ENCODE measurements at places on chromosomes 7 and 10.

GRCh38 chr10:44650691-44651661 lies 260.2 kb upstream of the TMEM72 start:
- DNase-seq = no peak

DNA sequence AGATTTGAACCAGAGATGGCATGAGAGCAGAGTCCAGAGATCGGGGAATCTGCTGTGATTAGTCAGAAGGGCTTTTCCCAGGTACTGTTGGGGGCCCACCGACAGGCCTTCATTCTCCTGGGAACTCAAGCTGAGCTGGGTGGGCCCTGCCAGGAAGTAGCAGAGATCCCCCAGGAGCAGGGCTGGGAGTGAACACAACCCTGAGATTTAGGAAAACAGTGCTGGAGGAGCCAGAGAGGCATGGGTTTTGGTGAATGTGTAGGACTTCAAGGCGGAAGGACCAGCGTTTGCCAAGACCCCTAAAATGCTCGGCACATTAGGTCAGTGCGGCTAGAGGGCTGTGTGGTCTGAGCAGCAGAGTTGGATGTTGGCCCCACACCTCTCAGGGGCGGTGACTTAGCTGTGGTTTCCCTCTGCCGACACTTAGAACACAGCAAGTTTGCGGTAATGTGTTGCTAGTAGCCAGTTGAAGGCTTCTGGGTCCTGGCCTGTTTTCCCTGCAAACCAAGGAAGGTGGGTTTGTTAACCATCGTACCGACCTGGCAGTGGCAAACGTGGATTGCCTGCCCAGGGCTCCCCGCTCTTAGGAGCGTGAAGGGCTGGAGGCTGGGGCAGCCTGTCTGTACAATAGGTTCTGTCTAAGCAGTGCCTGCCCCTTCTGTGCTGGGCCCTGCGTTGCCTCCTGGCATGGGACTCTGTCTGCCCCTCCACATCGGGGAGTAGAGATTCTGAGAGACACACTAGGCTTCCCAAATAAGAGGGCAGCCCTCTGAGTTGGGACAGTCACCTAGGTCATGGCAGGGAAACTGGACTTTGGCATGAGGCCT lies 14.0 kb downstream of the NACAD start:
- DNase-seq = no peak

DNA sequence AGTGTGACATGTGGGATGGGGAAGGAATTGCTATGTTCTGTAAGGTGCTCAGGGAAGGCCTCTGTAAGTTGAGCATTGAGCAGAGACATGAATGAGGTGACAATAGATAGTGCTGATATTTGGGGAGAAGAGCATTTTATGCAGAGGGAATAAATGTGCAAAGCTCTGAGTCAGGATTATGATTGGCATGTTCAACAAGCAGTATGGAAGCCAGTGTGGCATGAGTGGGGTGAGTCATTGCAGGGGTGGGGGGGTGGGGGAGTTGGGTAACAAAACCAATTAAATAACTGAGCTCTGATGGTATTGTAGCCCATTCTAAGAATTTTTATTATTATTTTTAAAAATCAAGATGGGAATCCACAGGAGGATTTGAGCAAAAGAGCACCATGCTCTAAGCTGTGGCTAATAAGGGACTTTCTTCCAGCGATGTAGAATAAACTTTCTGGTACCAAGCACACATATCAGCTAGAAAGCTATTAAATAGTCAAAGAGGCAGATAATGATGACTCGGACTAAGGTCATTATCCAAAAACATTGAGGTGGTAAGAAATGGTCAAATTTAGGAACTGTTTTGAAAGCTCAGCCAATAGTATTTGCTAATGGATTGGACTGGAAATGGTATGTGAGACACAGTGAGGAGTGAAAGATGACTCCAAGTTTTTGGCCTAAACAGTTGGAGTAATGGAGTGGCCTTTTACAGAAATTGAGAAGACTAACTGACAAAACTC lies 96.4 kb downstream of the PRKG1 start:
- DNase-seq = no peak

GRCh38 chr10:35545878-35546590 lies 59.1 kb upstream of the GJD4 start:
- DNase-seq = no peak

DNA sequence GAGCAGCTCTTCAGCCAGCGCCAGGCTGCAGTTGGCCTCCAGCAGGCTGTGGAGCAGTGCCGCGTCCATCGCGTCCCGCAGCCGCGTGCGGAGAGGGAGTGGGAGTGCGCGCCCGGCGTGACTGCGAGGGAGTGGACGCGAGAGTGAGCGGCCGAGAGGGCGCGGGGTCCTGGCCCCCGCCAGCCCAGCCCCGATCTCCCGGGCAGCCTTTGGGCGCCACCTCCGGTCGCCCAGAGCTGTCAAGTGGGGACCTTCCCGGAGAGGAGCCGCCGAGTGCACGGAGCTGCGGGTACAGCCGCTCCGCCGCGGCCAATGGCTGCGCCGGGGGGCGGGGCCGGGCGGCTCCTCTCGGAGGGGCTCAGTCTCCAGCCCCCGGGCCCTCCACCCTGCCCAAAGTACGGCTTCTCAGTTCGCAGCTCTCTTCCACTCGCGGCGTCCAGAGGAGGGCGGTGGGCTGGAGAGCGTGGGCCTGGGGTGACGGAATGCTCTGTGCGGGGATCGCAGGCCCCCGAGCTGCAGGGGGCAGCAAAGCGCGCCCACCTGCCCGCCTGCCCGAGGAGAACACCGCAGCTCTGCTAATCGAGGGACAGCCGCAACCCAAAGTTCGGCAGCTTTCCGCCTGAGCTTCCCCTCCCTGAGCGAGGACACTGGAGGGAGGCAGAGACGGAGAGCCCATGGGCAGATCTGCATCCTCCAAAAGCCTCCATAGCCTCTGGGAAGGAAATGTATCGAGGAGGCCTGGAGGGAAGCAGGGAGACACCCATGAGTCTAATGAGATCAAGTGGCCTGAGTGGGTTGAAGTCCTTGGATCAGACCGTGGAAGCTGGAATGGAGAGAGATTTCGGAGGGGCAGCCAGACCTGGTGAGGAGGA lies at the start of gene CRHR2:
Gene CRHR2, minus strand, starts transcription at position 245 of the 872 bp plus-strand sequence. Its CDS starts 176 bp downstream, at position 69.
- DNase-seq = no peak

DNA sequence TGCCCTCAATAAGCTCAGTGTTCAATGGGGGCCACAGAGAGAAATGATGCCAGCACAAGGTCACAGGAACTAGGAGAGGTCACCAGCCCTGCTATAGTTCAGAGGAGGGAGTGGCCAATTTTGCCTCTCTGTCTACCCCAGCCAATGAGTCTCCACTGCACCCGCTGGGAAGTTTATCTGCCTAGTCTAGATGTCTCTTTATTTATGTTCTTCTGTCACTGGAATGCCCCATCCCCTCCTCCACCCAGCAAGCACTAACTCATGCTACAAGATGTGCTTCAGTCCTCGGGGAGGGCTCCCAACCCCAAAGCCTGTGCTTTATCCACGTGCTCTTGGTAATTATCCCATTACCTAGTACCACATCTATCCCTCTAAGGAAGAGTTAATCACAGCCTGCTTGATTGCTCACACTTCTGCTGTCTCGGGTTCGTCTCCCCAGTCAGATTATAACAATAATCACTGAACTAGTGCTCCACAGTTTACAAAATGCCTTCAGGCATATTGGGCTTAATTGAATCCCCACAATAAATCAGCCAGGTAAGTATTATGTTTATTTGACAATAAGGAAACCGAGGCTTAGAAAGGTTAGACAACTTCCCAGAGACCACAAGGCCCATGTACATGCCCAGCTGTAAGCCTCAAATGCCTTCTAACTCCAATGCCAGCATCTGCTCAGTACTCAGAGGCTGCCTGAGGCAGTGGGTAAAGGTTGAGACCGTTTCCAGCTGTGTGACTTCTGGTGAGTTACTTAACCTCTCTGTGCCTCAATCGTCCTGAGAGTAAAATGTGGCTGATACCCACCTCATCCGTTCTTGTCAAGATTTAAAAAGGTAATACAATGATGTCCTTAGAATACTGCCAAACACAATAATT lies 3.9 kb downstream of the HIP1 start:
- DNase-seq = no peak

- DNase-seq = no peak
Measured at GRCh38 chr10:43682956-43683355, 34.3 kb upstream of the ZNF32 start.

- no peak for DNase-seq
Measured at GRCh38 chr10:122257041-122257440, 14.1 kb upstream of the BTBD16 start.

GRCh38 chr7:82714883-82715282 lies 271.3 kb upstream of the CACNA2D1 start:
- no peak for DNase-seq

DNA sequence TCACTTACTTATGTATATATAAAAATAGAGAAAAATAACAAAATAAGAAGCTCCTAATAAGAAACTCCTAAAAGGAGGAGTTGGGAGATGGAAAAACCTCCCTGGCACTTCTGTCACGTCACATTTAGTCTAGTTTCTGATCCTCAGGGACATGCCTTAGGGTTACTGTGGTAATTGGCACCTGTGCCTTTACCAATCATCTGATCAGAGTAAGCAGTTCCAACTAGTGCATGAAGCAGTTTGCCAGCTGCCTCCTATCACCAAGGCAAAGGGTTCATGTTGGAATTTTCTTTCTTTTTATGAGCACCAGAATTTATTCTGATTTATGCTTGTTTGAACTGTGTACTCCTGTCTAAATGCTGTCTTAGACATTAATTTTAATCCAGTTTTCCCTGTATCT lies 49.9 kb downstream of the ARL4A start:
- no peak for DNase-seq

DNA sequence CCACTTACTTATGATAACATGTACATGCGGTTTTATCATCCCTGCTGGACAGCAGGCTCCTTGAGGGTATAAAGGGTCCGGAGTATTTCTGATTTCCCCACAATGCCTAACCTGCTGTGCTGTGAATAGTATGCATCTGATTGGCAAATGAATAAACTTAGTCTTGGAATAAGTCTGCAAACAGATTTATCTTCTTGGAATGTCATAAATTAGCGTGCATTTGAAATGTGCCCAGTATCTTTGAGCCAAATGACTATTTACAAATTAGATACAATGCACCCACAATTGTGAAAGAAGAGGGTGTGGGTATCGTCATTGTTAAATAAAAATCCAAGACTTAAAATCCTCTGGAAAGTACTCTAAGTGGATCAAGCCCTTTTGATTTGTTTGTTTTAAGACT lies 106.0 kb downstream of the OSBPL3 start:
- no peak for DNase-seq

GRCh38 chr10:22750131-22750530 lies 35.8 kb upstream of the PIP4K2A start:
- no peak for DNase-seq

GRCh38 chr7:36777855-36778254 lies 53.6 kb upstream of the AOAH start:
- no peak for DNase-seq

GRCh38 chr10:129961157-129961701 lies 2.8 kb downstream of the EBF3 start:
- DNase-seq = no peak

- DNase-seq = no peak
Measured at GRCh38 chr7:14125998-14126397, 136.5 kb upstream of the ETV1 start.

- DNase-seq = no peak
Measured at GRCh38 chr10:76071653-76072365, 640.4 kb downstream of the LRMDA start.

DNA sequence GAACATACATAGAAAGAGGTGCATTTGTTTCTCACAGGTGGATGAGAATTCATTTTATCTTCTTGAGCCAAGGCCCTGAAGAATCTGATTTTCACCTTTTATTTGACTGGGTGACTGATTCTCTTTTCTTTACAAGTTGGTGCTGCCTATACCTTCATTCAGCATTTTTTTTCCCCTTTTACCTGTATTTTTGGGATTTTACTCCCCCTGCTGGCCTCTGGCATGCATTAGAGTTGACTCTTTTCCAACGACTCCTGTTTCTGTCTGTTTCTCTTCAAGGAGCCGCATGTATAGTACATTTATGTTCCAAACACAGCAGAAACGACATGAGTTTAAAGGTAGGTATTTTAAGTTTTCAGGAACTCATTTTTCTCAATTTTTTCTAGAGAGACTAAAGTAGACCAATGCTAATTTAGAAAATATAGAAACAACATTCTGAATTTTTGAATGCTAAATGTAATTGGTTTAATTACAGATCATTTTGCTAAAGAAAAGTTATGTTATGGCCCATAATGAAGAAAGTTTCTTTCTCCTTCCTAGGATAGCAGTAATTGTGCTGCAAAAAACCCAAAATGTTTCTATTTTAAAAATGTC lies 149.8 kb upstream of the HDAC9 start:
- no peak for DNase-seq

DNA sequence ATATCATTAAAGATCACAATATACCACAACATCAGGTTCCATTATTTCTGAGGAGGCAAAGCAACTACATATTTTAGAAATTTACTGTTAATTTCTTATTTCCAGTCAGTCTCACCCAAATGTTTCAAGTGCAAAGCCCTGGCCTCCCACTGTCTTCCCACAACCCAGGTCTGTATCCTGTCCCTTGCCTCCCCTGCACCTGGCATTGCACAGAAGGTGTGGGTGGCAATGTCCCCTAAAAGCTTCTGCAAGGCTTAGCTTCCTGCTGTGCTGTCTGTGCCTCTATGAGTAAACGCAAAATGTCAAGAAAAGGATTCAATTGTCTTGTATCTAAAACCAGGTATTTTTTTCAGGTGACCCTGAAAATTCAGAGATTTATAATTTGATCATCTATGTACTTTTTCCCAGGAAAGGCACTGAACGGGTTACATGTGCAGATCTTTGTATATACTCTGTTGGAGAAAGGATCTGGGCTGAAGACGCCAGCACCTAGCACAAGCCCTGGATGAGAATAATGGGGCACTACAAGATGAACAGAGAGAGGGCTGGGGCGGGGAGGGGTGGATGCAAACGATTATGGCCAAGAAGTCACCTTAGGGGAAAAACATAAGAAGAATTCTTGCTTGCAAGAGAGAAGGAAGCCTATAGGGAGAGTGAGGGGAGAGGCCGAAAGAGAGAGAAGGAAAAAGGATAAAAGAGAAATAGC lies 3.1 kb upstream of the ANTXRL start:
- no peak for DNase-seq

- DNase-seq = no peak
Measured at GRCh38 chr7:43631559-43631958, 48.7 kb downstream of the STK17A start.

GRCh38 chr7:83832009-83832408 lies 183.1 kb upstream of the SEMA3E start:
- DNase-seq = no peak

- DNase-seq = no peak
Measured at GRCh38 chr10:13632440-13632839, 45.7 kb downstream of the PRPF18 start.

DNA sequence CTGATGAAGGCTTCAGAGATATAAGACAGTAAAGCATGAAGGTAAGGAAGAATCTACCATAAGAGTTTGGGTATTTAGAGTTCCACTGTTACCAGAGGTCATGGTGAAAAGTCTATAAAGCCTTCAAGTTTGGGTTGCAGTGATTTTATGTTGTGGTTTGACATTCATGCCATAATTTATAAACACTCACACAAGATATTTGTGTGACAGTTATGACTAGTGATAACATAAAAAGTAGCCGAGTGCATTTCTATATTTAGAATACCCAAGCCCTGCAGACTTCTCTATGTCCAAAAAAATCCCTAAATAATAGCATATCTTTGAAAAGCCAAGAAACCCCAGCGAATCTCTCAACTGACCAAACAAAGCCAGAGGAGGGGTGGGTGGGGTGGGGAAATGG lies 229.9 kb downstream of the CXCL12 start:
- no peak for DNase-seq

- DNase-seq = no peak
Measured at GRCh38 chr7:14195871-14196270, 206.4 kb upstream of the ETV1 start.

Measured in mucosa of descending colon (tissue), 3 donors.